Occipital lobe (tissue), 3 donors: ENCODE measurements at places on chromosomes 2 and 18. TPM values are rescaled to one million over a fixed set of nuclear protein-coding genes. Genes with fewer than 3 reads are reported as not detected.

FIGN gene
- total RNA-seq, result 3.4 TPM

APCDD1 gene
- 10.3 TPM for total RNA-seq

ACVR2A gene
- 125 TPM for total RNA-seq

GALNT14 gene
- 4.7 TPM for total RNA-seq

HIBCH gene
- 19.2 TPM for total RNA-seq

PCARE gene
- under 0.01 TPM for total RNA-seq

LYG1 gene
- total RNA-seq, result 0.47 TPM

UGT1A1 gene
- not detected for total RNA-seq

GPBAR1 gene
- total RNA-seq, result not detected

FLACC1 gene
- total RNA-seq, result 3.7 TPM

REEP1 gene
- total RNA-seq, result 156 TPM

RAPGEF4 gene
- total RNA-seq, result 23.4 TPM

TRAPPC12 gene
- 61.8 TPM for total RNA-seq

CPO gene
- not detected for total RNA-seq

CD8B2 gene
- total RNA-seq, result not detected

SLC66A3 gene
- total RNA-seq, result 9.8 TPM

IL18RAP gene
- 0.16 TPM for total RNA-seq

GAD1 gene
- total RNA-seq, result 58.2 TPM

RND3 gene
- 164 TPM for total RNA-seq

DUSP2 gene
- total RNA-seq, result 7.3 TPM

LAMA3 gene
- 1.4 TPM for total RNA-seq

PARD6G gene
- total RNA-seq, result 9.5 TPM

UGT1A3 gene
- total RNA-seq, result not detected

MC4R gene
- 1.4 TPM for total RNA-seq

KCNF1 gene
- total RNA-seq, result 13.3 TPM

AOX1 gene
- 0.94 TPM for total RNA-seq

RBMS1 gene
- 7.8 TPM for total RNA-seq

PKP4 gene
- total RNA-seq, result 112 TPM

DNER gene
- 86.7 TPM for total RNA-seq

PIEZO2 gene
- total RNA-seq, result 8.0 TPM

FKBP1B gene
- 60.0 TPM for total RNA-seq

AAMP gene
- total RNA-seq, result 105 TPM

IL37 gene
- not detected for total RNA-seq
